Cerebellum (tissue), 4 donors: ENCODE measurements at places on chromosomes 13 and 19. TPM values are rescaled to one million over a fixed set of nuclear protein-coding genes. Genes with fewer than 3 reads are reported as not detected.

DNA sequence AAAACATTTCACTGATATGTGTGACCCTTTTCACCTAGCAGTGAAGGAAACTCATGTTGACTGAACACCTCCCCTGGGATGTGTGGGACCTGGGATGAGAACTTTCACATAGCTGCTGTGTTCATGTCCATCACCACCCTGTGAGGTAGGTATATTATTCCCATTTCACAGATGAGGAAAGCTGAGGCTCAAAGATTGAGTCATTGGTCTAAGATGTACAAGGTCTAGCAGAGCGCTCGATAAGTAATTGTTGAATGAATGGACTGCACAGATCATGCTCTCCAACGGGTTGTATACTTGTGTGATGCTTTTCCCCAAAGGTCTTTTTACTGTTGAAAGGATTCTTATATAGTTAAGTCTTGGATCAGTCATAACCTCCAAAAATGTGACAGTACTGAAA is 75.6 kb upstream of the TSC22D1 start:
- no peak for DNase-seq

DNA sequence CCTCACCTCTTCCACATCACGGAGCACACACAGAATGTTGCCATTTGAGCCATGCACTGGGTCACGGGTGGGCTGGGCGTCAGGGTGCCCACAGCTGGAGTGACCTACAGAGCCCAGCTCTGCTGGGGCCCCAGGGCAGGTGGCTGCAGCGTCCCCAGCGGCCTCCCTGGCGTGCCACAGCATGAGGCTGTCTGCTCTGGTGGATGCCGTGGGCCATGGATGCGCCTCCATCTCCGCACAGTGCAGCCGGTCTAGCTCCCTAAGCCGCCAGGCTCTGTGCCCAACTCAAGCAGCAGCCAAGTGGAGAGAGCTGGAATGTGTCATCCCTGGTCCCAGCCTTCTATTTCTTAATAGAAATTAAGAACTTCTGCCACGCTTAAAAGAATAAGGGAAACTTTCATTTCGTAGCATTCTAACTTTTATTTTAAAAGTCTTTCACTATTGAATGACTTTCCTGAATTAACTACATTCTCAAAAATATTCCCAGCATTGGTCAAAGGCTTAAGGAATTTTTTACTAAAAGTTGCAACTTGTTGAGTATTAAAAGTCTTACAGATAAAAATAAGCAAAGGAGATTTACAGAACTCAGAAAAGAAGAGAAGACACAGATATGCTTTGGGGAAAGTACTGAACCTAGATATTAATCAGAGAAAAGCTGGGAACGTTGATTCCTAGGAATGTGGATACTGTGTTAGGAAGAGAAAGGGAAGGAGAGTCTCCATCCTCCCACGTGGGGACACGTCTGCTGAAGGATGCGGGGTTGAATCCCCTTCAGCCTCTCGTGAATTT is 59.3 kb downstream of the ATP11A start:
- DNase-seq = peak; percentile 34

- no peak for DNase-seq
These were observed 10.3 kb downstream of the IL17D start for GRCh38 chr13:20713751-20714150.

The GDF15 gene
- 0.36 TPM for total RNA-seq

GRCh38 chr19:30444686-30445232 is 72.6 kb downstream of the ZNF536 start:
- DNase-seq = no peak
